ENCODE measurements at places on chromosomes 6 and 20.
A peak's percentile ranks its signal among the peaks of the same experiment; 100 is the strongest.

- no peak for DNase-seq
These were observed 488.4 kb downstream of the PHF3 start for GRCh38 chr6:64123761-64124633.

DNA sequence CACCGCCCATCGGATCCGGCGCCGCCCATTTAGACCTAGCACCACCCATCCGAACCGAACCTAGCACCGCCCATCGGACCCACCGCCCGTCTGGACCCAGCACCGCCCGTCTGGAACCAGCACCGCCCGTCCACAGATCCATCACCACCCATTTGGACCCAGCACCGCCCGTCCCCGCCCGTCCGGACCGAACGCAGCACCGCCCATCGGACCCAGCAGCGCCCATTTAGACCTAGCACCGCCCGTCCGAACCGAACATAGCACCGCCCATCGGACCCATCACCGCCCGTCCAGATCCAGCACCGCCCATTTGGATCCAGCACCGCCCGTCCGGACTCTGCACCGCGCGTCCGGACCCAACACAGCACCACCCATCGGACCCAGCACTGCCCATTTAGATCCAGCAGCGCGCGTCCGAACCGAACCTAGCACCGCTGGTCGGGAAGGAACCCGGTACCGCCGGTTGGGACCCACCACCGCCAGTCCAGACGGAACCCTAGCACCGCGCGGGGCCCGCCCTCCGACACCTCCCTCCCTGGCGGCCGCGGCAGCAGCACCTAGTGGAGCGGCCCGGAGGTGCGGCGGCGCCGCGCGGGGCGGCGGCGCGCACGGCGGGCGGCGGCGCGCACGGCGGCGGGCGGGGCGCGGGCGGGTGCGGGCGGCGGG lies 348 bp upstream of the AFDN start:
- peak; percentile 45 for DNase-seq

DNA sequence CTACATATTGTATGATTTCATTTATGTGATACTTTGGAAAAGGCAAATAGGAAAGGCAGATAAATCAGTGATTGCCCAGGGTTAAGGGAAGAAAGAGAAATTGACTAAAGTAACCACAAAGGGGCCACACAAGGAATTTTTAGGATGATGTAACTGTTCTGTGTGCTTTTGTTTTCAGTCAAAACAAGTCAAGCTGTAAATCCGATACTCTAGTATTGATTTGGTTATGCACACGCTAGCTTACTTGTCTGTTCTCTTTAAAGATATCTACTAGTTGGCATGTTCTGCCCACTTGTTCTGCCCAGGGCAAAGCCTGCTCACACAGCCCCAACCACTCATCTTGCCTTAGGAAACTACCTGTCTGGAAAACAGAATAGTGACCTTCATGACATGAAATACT lies 6.4 kb downstream of the FBXL4 start:
- DNase-seq = no peak

- DNase-seq = peak; percentile 81
These were observed at the start of gene SYNJ2 for GRCh38 chr6:157981395-157982101. Gene SYNJ2 (plus strand): TSS chr6:157981863. CDS start chr6:157981962, 99 bp downstream.

GRCh38 chr20:45049438-45049837 lies 51.5 kb downstream of the KCNS1 start:
- no peak for DNase-seq

GRCh38 chr6:145489583-145489982 lies 245.7 kb downstream of the EPM2A start:
- no peak for DNase-seq

GRCh38 chr6:137363805-137364138 lies 130.4 kb downstream of the OLIG3 start:
- peak; percentile 73 for DNase-seq

DNA sequence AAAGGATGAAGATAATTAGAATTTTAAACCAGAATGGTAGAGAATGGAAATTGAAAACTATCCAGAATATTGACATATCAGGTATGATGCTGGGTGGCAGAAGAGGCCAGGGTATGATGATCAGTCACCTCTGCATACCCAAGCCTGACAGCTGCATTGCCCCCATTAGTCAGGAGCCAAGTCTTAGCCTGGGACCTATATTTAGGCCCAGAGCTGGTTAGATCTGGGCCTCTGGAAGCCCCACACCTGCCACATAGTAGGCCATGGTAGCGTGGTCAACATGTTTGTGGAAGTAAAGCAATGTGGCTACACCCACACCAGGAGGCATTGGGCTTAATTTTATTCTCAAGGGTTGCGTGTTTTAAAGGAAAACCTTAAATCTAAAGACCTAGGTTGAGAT lies 32.1 kb upstream of the CALHM6 start:
- no peak for DNase-seq
